ENCODE measurements at places on chromosomes 7 and 10.

DNA sequence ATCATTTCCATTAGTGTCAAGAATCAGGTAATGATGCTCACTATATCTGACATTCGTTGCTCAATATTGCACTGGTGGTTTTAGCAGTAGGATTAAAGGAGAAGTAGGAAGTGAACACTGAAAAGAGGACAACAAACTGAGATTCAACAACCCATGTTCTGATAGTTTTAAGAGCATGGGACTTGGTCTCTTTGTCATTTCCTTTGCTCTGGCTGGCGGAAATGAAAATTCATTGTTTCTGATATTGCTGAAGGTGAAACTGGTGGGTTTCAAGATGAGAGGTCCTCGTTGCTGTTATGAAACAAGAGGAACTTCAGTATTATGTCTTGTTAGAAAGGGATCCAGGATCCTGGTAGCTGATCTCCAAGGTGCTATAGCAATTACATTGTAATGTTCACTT, 129.0 kb downstream of the DNAH11 start:
- no peak for DNase-seq

GRCh38 chr7:141189231-141189630, 115.4 kb downstream of the TMEM178B start:
- DNase-seq = no peak

GRCh38 chr10:36194276-36194675, 552.2 kb upstream of the FZD8 start:
- DNase-seq = no peak

- DNase-seq = no peak
Measured at GRCh38 chr7:55360486-55360885, 4.7 kb upstream of the LANCL2 start.

DNA sequence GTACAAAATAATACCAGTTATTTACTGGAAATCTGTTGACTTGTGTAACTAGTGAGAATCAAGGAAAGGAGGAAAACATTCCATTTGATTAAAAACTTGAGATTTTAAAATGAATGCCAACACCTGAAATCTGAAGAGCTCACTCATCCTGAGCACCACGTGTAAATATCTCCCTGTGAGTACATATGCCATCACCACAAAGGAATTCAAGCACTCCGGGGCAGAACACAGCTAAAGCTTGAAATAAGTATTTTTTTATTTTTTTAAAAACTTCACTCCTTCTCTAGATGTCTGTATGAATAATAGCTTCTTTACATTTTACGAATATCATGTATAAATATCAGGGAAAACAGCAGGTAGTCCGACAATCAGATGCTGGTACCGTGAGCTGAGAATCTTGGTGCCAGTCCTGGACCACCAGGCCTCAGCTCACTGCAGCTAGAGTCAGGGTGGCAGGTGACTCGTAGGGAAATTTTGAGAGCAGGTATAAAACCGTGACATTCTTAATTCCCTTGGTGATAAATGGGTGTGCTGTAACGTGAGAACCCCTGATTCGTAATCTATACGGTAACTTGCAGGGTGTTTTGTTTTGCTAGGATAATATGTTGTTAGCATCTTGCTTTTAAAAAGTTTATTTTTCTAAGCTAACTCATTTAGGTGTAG, 12.7 kb downstream of the LMTK2 start:
- no peak for DNase-seq

- DNase-seq = no peak
Measured at GRCh38 chr10:75613685-75614504, 182.5 kb downstream of the LRMDA start.

All from stimulated activated CD4-positive, alpha-beta T cell treated with anti-CD3 and anti-CD28 coated beads, Interleukin-12 subunit alpha, Interleukin-12 subunit beta, amount 100 ng/mL, for 48 hours (primary cell).